Activated CD4-positive, CD25-positive, alpha-beta regulatory T cell (primary cell): ENCODE measurements at places on chromosomes 7 and 10.

GRCh38 chr10:45063591-45064231 lies 63.0 kb downstream of the ZNF22 start:
- no peak for DNase-seq

- no peak for DNase-seq
Observed at GRCh38 chr10:105148921-105149320, 507.8 kb downstream of the SORCS3 start.

DNA sequence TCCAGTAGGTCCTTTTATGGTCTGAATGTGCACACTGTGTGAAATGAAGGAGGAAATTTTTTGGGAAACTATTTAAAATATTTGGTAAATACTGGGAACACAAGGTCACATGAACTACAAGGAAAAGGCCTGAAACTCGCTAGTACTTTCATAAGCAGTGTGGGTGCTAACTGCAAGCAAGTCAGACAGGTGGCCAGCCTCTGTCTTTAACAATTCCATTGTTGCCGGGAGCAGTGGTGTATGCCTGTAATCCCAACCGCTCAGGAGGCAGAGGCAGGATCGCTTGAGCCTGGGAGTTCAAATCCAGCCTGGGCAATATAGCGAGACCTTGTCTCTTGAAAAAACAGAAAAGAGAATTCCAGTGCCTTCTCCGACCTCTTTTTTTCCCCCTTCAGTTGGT lies 37.5 kb downstream of the SMURF1 start:
- DNase-seq, result no peak

DNA sequence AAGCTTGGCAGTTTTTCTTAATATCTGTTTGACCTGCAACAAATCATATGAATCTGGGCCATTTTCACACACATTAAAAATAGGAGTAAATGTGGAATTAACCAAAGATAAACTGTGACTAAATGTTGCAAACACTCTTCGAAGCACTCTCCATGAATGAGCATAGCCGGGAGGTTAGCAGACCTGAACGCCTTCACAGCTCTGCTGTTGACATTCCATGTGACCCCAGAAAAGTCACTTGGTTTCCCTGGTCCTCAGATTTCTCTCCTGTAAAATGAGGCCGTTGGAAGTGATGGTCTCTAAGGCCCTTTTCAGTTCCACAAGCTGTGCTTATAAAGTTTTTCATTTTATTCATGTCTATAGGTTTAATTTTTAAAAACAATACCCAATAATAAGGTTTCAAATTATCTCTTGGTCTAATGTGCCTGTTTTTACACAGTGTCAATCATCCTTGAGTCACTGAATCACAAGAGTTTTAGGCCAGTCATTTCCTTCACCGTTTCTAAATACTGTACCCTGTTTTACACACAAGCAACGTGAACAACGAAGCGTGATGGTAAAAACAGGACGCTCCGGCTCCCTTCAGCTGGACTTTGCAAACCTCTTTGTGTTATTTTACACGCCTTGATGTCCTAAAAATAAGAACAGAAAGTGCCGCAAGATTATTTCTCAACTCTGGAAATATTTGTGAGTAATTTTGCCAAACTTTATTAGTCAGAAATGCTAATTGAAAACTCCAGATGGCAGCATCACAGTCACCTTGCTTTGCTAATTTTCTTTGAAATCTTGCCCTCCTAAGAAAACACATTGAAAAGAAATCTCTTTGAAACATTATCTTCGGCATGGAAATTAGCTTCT lies 38.6 kb upstream of the MET start:
- no peak for DNase-seq

DNA sequence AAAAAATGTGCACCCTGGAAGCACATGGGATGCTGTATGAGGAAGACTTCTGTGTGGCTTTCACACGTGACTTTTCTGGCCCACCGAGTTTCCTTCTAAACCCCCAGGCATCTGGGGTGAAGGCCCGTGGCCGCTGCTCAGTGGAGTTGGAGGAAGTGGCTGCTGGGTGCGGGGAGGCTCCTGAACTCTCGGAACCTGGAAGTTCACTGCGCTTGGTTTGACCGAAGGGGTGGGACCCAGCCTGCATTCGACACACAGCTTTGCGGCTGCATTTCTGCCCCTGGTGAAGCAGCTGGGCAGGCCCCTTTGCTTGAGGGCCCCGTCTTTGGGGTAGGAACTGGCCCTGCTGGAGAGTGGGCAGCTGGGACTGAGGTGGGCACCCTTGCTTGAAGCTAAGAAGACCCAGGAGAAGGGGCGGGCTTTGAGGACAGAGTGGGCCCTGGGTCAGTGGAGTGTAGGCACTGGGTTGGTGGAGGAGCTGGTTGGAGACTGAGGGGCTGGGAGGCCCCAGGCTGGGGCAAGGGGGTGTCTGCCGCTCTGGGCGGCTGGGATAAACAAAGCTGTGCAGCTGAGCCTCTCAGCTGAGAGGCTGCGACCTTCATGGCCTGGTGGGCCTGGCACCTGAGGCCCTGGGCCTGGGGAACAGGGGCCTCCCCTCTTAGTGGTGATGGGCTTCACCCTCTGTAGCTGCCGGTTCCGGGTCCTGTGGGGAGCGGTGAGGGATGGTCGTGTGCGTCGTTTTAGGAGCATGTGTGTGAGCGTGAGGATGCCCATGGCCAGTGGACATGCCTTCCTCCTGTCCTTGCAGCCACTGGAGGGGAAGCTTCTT lies 78.0 kb downstream of the INPP5A start:
- no peak for DNase-seq
